ENCODE measurements at places on chromosomes 4 and X.

- DNase-seq, result no peak
Observed at GRCh38 chr4:107388736-107389274, 331.2 kb downstream of the PAPSS1 start.

- no peak for DNase-seq
Observed at GRCh38 chr4:73964862-73965611, 16.8 kb downstream of the PF4 start.

DNA sequence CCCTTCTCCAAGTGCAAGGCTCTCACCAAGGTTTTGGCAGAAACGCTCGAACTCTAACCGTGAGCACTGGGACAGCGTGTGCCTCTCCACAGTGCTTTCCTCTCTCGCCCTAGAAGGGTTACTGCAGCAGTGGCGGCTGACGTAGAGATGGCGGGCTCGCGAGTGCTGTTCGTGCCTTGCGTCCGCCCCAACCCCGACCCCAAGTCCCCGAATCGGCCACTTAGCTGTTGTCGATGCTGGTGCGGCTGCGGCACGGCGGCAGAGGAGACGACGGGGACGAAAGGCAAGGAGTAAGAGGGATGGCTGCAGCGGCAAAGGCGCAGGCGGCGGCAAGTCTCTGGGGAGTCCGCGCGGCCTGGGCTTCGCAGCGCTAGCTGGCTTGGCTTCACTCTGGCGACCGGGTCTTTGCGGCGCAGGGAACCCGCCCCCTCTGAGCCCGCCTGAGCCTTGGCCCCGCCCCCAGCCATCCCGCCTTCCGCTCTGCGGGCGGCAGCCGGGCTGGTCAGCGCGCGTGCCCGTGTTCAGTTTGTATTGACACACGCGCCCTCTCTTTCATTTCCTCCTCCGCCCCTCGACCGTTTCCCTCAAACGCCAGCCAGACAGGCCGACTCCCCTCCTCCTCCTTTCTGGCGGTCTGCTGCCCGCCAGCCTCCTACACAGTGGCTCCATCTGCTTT, at the start of gene SPIN4:
Gene SPIN4, minus strand, starts transcription at position 392 of the 676 bp plus-strand sequence. CDS start 513 bp downstream, outside the sequence.
- DNase-seq, result no peak

DNA sequence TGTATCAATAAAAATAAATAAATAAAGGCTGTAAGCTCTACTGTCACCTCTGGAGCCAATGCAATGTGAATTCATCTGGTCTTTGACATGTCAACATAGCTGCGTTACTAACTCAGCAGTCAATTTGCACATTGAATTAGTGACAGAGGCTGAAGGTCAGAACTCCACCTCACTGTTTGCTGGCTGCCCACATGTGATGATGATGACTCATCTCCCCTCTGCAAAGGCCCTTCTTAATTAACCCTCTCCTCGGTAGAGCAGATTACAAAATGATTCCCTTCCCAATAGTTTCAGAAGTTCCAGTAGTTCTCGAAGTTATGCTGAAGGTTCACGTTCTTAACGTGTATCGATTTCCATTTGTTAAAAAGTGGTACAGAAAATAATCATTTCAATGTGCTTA, 1626.0 kb upstream of the TENM3 start:
- no peak for DNase-seq

GRCh38 chr4:130563185-130563888, 1467.4 kb downstream of the C4orf33 start:
- no peak for DNase-seq

DNA sequence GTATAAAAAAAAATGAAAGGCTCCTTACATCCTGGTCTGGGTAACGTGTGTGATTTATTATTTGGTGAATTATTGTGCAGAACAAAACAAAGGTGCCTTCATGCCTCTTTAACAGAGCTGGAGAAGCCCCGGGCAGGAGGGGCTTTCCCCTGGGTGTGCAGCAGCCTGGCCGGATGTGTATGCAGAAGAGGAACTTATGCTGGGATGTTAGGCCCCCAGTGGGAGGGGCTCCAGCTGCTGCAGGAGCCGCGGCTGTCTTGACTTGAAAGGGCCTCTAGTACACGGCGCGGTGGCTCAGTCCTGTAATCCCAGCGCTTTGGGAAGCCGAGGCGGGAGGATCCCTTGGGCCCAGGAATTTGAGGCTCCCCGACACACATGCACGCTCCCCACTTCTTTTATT, 16.0 kb downstream of the CCNQ start:
- DNase-seq, result no peak

GRCh38 chr4:169870507-169870906, 112.8 kb upstream of the HPF1 start:
- DNase-seq, result no peak

- no peak for DNase-seq
Observed at GRCh38 chrX:79080141-79080540, 64.3 kb upstream of the GPR174 start.

DNA sequence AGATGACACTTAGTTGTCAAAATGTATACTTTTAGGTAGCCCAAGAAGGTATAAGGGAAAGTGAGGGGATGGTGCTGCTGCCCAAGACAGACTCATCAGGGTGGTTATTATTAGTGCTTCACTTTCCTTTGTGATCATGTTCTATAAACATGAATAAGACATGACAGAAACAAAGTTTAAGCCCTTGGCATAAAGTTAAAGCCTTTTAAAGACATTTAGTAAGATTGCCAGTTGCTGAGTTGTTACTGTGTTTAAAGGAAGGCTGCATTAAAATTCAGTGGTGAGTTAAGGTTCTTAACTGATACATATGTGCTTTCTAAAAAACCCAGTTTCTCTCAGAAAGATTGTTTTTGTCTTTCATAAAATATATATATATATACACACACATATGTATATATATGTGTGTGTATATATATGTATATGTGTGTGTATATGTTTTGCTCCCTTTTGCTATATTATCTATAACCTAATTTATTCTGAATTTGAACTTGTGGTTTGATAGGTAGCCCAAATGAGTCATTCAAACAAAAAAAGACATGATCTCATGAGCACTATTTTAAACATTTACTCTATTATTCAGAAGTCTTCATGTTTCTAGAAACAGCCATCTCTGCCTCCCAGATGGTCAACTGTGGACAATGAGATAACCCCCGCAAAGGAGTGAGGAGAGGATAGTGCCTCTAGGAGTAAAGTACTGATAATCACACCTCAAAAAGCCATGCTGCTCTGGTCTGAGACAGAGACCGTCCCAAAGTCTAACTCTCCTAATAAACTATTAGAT, 98.1 kb upstream of the OTUD4 start:
- DNase-seq, result no peak

GRCh38 chr4:182248295-182248694, 5.1 kb downstream of the TENM3 start:
- DNase-seq, result no peak

- DNase-seq, result no peak
Observed at GRCh38 chr4:153782581-153782980, 6.3 kb downstream of the SFRP2 start.

GRCh38 chr4:87105101-87105845, 115.1 kb downstream of the KLHL8 start:
- no peak for DNase-seq

GRCh38 chrX:132270699-132271098, 51.5 kb upstream of the RAP2C start:
- no peak for DNase-seq

DNA sequence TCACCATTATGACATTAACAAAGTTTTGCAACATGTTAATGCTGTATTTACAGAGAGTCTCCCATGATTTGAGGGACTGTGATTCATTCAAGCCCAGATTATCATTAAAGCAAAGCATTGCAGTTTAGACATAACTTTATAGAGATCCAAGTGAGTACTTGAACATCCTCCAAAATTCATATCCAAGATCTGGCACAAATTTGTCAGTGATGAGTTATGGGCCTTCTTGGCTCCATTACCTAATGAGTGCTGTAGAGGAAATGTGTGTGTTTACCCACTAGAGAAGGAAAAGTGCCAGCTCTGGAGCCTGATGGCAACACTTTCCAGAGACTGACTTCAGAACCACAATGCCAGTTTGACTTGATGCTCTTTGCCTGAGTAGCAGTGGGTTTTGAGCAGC, 432.3 kb downstream of the GALNTL6 start:
- DNase-seq, result no peak

- no peak for DNase-seq
Observed at GRCh38 chrX:39504227-39504626, 593.5 kb downstream of the BCOR start.

- DNase-seq, result no peak
Observed at GRCh38 chr4:147689067-147689466, 5.1 kb upstream of the PRMT9 start.

- DNase-seq, result no peak
Observed at GRCh38 chr4:126783191-126783590, 849.6 kb upstream of the INTU start.

DNA sequence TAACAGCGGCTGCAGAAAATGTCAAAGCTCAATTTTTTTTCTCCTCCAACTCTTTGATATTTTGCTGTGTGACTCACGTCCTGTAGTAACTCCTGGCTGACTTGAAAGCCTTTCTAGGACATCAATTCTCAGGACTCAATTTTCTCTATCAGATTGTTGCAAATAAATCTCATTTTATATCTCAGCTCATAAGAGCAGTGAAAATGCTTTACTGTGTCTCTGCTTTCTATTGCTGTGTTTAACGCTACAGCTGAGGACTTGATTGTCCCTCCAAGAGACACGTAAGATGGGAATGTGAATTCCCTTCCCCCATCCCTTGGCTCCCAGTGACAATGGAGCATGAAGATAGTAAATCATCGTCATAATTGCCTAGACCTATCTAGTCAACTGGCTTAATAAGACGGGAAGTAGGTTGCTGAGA, 20.5 kb upstream of the CBR4 start:
- DNase-seq, result no peak

DNA sequence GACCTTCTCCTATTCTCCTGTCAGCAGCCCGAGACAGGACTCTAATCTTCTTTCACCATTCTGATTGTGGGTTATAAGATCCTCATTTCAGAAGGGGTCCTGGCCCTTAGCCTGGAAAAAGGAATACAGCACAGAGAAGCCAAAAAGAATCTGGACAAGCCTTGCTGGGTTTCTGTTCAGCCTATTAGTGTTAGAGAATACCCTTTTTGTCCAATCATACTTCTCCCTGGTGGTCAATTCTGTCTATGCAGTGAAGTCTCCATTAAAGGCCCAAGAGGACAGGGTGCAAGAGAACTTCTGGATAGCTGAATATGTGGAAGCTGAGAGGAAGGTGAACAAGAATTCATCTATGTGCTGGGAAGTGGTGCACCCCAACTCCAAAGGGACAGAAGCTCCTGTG, 105.7 kb upstream of the AGA start:
- no peak for DNase-seq

GRCh38 chr4:33626221-33626620, 2618.1 kb downstream of the ARAP2 start:
- no peak for DNase-seq

GRCh38 chrX:67781132-67781531, 237.3 kb downstream of the AR start:
- no peak for DNase-seq

DNA sequence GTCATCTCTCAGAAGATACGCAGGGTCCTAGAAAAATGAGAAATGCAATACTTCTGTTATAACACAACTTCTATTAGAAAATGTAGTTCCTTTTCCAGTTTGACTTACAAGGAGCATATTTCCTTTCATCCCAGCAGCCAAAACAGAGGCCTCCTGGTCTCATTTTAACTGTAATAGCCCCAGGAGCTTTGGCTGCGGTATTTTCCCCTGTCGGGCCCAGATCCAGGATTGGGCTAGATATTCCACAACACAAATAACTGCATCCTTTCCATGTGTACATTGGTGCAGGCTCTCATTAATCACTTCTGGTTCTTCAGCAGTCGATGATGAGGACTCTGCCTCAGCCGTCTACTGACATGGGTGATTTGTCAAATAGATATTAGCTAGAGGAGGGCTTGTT, 166.1 kb downstream of the TENM3 start:
- no peak for DNase-seq

- no peak for DNase-seq
Observed at GRCh38 chr4:1033840-1034551, 22.6 kb downstream of the FGFRL1 start.

- no peak for DNase-seq
Observed at GRCh38 chr4:152255437-152255836, 280.5 kb downstream of the FBXW7 start.

GRCh38 chr4:8117278-8117682, 41.3 kb downstream of the ABLIM2 start:
- no peak for DNase-seq

DNA sequence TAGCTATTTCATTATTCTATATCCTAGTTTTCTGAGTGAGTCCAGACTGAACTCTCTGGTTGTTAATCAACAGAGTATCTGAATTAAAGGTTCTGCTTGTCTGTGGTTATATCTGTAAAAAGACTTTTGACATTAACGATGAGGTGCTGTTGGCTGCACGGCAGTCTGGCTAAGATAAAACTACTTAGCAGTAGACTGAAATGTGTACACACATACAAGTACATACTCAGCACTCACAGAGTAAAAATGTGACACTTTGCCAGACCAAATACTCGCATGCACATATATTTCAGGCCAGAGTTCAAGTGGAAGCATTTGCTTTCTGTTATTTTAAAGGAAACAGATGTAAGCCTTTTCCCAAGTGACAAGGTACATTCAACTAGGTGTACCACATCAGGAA, 80.5 kb downstream of the PRDM5 start:
- DNase-seq, result no peak

DNA sequence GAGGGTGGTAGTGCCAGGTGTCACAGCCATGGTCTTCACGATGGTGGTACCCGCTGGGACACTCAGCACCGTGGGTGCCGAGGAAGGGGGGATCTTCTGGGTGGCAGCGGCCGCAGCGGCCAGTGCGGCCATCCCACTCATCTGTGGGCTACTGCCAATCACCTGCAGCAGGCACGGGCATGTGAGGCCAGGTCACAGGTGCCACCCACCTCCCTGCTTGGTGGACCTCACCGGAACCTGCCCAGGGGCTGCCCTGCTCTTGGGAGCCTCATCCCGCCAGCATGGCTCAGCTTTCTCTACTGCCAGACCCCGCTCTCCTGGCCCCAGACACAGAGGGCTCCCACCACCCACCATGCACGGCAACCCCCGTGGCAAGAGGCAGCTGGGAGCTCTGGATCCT, 13.0 kb downstream of the HCFC1 start:
- no peak for DNase-seq

DNA sequence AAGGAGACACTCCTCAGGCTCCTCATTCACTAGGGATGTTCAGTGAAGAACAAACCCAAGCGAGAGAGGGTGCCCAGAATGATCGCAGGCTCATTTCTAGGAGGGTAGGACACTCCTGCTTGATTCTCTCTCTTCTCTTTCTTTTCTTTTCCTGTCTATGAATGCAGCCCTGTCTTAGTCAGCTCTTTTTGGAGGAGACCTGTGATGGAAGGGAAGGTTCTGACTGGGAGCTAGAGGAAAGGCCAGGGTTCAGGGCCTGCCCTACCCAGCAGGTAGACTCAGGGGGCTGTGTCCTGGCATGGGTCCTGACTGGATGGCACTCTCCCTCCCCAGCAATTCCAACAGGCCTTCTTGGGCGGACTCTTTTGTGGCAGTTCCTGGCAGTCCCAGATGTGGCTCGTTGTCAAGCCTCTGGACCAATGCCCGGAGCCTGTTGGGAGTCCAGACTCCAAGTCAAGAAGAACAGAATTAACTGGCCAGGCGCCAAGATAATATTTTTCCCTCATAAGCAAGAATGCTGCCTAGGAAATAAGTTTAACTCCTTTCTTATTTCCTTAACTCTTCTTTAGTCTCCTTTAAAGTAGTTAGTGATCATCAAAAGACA, 139.4 kb upstream of the SCML1 start:
- no peak for DNase-seq

- no peak for DNase-seq
Observed at GRCh38 chrX:10617186-10617998, 3.0 kb downstream of the MID1 start.

GRCh38 chr4:26788341-26788733, 72.3 kb upstream of the STIM2 start:
- DNase-seq, result no peak

- no peak for DNase-seq
Observed at GRCh38 chrX:70089604-70090297, 27.5 kb downstream of the OTUD6A start.

All from SIG-M5 (cell line).